Epithelial cell of proximal tubule (primary cell): ENCODE measurements at places on chromosomes 5 and 9.

DNA sequence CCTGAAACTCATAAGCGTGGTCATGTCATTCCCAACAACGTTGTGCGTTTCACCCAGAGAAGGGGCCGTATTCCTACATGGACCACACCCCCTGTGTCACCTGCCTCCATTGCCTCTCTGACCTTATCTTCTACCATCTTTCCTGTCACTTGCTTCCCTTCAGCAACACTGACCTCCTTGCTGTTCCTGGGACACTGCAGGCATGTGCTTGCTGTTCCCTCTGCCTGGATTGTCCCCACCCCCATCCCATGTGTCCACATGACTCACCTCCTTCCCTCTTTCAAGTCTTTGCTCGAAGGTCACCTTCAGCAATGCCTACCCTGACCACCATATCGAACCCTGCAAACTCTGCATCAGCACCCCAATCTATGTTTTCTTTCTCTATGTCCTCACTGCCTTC, 133.2 kb upstream of the ZNF618 start:
- no peak for DNase-seq

DNA sequence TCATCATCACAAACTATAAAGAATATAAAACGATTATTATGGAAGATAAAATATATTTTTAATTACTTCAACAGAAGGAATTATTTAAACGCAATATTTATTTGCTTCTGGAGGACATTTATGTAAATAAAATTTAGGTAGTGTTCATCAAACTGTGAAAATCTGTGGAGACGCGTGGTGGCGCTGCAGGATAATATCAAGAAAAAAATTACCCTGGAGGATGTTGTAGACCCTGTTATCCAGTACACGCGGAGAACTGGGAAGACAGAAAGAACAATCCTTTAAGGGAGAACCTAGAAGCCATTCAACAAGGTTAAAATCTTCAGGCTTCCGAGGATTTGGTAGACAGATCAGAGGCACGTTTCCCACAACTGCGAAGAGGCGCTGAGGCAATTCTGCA, at the start of gene PCDHB12:
Gene PCDHB12, plus strand, starts transcription at position 242 of the 400 bp plus-strand sequence. CDS start 189 bp downstream, outside the sequence.
- no peak for DNase-seq

- DNase-seq = no peak
Observed at GRCh38 chr5:93705896-93706295, 35.5 kb downstream of the POU5F2 start.

DNA sequence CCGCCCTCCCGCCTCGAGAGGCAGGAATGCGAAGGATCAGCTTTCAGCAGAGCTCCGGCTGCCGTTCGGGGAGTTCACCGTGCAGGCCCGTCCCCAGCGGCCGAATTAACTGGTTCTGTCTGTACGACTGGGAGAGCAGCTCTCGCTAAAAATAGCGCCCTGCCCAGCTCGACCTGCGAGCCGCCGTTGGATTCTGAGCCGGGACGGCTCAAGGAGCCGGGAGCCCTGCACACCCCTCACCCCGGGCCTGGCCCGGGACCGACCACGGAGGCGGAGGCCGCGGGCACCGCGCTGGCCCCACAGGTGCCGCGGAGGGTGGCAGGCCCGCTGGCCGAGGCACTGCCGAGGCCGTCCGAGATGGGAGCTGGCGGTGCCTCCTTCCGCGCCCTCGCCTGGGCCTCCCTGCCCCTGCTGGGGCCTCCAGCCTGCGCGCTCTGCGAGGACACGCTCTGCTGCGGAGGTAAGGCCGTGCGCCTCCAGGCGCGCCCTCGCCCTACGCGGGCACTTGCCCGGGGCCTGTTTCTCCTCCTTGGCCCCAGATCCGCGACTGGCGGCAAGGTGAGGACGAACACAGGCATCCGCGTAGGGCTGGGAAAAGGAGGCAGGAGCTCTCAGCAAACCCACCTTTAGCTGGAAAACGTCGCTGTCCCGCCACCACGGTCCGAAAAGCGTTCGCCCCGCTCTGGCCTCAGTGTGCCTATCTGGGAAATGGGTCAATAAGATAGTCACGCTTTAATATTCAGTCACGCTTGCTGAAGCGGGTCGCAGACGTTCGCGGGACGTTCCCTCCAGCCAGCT, 53.1 kb upstream of the DAB2IP start:
- DNase-seq = no peak

DNA sequence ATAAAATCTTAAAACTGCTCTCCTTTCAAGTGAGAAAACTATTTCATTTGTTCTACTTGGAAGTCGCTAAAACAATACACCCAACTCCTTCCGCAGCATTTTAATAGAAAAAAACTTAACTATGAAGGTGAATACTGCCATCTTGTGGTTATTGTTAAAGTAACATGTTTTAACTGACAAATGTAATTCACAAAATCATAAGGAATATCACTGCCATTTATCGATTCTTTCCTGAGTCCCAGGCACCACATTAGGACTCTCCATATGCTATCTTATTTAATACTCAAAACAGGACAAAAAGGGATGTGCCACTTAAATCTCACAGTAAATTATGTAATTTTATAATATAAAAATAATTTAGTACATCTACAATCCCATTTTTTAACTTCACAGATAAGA, 130.5 kb upstream of the ITGA1 start:
- no peak for DNase-seq

GRCh38 chr5:41722359-41722950, 147.8 kb downstream of the OXCT1 start:
- DNase-seq = no peak

DNA sequence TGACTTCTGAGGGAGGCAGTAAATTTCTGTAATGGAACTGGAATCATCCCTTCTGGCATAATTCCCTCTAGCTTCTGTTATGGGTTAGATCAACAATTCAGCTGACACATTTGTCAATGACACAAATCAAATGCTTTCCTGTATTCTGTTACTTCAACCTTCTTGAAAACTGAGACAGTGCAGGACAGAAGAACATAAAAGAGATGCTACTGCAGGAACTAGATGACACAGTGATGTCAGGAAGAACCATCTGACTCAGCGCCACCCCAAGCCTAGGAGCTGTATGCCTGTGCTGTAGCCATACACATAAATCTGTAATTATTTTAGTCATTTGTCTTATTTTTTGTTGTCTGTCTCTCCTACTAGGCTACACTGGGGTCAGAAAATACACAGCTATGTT, 18.2 kb upstream of the CEP120 start:
- DNase-seq = no peak

DNA sequence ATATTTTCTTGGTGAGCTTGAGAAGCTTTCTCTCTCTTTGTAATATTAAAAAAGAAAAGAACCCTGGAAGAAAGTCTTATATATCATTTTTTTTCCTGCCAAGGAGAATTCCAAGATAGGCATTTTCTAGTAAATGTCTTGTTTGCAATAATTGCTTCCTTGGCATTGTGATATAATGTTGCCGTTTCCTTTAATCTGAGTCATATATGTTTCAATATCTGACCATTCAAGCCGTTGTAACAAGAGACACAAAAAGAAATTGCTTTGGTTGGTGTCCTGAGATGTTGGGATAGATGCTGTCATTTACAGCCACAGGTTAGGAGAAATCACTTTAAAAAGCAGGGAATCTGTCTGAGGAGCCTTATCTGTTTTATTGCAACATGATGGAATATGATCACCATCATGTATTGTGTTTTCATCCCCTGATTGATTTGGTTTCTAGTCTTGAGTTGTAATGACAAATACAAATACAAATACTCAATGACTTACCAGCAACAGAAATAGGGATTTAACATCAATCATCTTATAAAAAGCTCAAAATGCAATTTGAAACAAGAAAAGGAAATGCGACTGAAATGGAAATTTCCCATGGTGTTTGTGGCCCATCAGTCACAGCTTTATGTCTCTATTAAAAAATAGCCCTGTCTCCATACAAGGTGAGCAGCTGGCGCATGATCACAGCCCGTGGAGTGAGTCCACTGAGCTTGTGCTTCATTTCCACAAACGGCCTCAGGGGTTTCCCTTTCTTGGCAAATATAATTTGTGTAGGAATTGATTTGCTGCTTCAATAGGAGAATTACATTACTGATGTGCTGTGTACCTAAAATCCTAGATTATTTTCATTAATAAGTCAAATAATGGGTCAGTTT, 250.1 kb upstream of the TRPC7 start:
- DNase-seq = no peak

DNA sequence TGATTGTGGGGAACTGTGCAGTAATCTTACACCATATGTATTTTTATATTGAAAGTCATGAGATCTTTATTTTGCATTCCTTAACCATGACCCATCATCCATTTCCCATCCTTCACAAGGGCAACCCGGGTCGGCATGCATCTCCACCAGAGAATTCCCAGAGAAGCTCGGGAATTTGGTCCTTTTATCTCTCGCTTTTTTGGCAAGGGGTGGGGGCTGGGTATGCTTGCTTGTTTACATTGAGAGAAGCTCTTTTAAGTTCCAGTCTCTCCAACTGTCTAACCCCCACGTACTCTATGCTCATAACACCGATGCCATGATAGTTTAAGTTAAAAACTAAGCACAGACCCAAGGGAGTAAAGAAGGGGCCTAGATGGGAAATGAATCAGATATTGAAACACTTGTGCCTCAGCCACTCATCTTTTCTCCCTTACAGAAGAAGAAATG, 109.9 kb upstream of the NFIB start:
- DNase-seq = no peak

DNA sequence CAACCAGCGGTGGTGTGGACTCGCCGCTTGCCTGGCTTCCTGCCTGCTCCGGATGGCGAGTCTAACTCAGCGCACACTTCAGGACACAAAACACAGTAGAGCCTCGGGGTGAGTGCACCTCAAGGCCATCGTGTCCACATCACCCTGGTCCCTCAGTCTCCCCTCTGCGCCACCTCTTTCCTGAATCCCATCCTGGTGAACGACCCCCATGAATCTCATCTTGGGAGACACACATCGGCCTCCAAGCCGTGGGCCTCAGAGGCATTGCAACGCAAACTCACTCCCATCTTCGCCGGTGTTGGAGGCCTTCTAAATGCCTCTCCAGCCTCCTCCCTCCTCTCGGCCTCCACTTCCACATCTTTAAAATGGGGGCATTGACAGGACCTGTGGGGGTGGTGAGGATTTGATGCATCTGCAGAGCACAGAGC, 124.3 kb downstream of the COL23A1 start:
- DNase-seq = no peak

GRCh38 chr5:88663793-88664216, 219.2 kb downstream of the MEF2C start:
- DNase-seq = no peak

DNA sequence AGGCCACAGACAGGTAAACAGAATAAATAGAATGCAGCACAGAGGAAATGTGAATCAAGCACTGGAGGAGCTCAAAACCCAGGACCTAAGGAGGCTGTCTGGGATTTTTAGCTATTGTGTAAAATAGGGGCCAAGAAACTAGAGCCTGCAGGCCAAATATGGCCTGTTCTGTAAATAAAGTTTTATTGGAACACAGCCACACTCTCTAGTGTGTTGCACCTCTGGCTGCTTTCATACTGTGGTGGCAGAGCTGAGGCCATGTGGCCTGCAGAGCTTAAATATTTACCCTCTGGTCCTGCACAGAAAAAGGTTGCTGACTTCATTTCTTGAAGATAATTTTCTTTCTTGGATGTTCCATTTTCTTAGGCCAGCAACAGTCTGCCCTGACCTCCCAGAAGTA, 136.4 kb downstream of the WDR41 start:
- no peak for DNase-seq

- DNase-seq = no peak
Observed at GRCh38 chr5:134131165-134131564, 16.7 kb downstream of the TCF7 start.

DNA sequence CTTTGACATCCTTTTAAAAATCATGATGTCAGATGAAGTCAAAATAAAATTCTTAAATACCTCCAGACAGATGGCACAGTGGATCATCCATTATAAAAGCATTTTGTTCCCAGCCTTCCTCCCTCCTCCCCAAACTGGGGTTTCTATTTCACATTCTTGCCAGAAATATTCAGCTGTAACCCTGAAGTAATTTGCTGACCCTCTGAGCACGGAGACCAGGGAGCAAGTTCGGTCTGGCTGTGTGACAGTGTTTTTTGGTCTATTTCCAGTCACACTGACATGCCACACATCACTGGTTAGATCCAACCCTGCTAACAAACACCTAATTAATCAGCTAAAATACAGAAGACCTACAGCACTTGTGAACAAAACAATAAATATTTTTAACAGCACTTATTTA, 126.2 kb upstream of the DMRT1 start:
- no peak for DNase-seq

DNA sequence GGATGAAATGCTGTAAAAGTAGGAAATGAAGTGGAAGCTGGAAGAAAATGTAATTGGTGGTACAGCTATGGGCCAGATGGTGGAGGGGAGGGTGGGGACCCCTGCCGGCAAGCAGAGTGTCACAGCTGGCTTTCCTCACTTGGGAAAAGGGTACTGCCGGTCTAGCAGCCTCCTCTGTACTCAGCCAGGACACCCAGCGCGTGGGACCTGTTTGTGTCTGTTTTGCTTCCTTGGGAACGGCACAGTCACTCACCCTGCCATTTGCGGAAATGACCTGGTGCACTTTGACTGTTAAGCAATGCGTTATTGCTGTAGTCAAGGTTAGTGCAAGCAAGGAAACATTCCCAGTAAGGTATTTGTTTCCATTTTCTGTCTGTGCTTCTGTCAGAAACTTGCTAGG, 10.1 kb downstream of the TMEM252 start:
- DNase-seq = peak; percentile 90

DNA sequence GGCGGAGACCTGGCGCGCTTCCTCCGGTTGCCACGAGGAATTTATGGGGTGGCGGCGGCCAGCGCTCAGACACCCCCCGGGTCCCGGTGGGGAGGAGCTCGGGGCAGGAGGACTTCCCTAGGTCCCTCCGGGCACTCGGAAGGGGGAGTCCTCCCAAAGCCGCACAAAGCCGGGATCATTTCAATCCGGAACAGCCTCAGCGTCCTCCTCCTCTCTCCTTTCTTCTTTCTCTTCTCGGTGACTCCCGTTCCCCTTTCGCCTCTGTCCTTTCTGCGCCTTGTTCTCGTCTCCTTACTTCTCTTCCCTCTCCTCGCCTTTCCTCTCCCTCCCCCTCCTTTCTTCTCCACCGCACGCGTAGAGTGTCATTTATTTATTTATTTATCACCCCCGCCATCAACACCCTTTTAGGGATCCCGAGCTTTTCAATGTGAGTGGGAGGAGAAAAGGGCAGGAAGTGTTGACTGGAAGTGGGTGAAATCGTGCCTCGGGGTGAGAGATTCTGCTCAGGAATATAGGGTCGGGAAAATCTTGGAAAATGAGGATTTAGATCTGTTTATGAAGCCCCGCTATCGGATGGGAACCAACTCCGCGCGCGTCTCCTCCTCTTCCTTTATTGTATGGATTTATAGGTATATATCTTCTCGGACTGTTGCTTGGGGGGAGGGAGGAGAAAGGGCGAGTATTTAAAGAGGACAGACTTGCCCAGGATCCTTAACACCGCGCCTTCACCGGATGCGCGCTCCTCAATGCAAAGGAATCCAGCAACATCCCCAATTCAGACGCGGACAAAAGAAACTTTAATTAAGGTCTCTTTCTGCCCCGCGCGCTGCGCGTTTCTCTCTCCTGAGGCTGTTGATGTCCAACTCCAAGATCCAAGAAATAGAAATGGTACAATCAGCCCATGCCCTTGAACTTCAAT, 2.0 kb upstream of the ZNF462 start:
- DNase-seq = no peak

DNA sequence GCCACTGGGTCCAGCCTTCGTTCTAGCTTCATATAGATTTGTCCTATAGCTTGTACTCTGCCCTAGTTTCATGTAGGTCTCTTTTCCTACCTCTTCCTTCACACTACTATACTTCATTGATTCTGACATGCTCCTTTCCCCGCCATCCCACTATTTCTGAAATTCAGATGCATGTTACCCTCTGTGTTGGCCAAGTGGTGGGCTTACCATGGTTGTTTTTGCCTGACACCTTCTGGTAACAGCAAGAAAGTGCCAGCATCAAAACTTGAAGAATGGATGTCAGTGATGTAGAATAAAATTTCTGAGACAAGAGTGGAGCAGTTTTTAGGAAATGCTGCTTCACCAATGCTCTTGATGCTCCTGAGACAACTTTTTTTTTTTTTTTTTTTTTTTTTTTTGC, 19.5 kb upstream of the SERINC5 start:
- DNase-seq = no peak
